ENCODE measurements at places on chromosomes 2 and 18.

- no peak for DNase-seq
Observed at GRCh38 chr2:100267751-100268150, 54.5 kb downstream of the LONRF2 start.

GRCh38 chr2:111015283-111015995 is 105.3 kb upstream of the BCL2L11 start:
- DNase-seq = no peak

DNA sequence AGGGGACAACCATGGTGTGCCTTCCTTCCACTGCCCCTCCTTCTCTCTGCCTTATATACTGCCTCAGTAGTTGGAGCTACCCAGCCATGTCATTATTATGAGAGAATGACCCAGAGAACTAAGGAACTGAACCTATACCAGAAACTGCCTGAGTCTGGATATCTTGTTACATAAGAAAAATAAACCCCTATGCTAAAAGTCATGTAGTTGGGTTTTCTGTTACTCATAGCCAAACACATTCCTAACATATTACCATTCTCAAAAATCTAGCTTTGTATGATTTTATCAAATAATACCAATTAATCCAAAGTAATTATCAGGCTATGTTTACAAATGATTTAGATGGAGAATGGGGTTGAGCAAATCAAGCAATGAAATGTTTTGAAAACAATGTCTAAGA is 15.0 kb upstream of the KLF7 start:
- DNase-seq = no peak

- no peak for DNase-seq
Observed at GRCh38 chr2:49686897-49687442, 532.7 kb upstream of the FSHR start.

- DNase-seq = no peak
Observed at GRCh38 chr18:42174909-42175308, 219.9 kb downstream of the PIK3C3 start.
